ENCODE measurements at places on chromosomes 7 and 10.

DNA sequence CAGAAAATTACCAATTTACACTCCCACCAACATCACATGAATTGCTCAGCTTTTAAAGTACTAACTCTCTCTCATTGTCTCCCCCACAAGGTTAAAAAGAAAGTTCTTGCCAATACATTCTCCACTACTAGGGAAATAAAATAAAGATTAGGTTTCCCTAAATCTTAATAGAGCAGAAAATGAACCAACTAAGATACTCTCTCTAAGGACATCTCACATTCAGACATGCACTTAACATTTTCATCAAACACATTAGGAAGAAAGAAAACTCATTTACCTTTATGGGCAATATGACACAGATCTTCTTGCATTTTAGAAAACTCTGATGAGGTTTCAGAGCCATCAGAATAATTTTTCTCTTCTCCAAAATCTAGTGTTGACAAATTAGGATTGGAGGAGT lies 104.1 kb upstream of the GSDME start:
- DNase-seq: no peak

- DNase-seq: no peak
These were observed 22.6 kb upstream of the DLG5 start for GRCh38 chr10:77949167-77949566.

GRCh38 chr10:48274636-48275035 lies at the start of gene FRMPD2:
Gene FRMPD2 (minus strand): TSS chr10:48274696. CDS start chr10:48274567, 129 bp downstream.
- no peak for DNase-seq

DNA sequence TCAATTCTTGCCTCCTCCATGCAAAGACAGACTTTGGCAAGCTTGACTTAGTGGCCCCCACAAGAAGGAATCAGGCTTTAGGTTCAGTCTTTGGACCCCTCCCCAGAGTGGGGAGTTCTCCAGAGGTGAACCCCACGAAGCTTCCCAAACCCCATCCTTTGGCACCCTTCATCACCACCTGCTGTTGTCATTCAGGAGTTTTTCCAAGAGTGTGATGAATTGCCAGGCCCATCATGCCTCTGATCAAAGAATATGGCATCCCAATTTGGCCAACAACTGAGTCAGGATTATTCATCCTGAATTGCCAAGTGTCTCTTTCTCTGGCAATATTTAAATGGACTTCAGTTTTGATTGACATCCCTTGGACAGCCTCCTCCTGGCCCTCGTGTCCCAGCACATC lies 404.7 kb upstream of the MKI67 start:
- no peak for DNase-seq

GRCh38 chr7:106012184-106012583 lies 49.1 kb downstream of the CDHR3 start:
- no peak for DNase-seq

GRCh38 chr10:69787681-69788080 lies 14.0 kb upstream of the COL13A1 start:
- no peak for DNase-seq

GRCh38 chr10:104243512-104243911 lies 11.2 kb upstream of the GSTO1 start:
- no peak for DNase-seq

GRCh38 chr10:120734483-120735078 lies 116.6 kb upstream of the WDR11 start:
- DNase-seq: no peak
